NCI-H2227 treated with DMSO at 0.1 percent for 48 hours (cell line): ENCODE measurements at places on chromosomes 2 and 18.

DNA sequence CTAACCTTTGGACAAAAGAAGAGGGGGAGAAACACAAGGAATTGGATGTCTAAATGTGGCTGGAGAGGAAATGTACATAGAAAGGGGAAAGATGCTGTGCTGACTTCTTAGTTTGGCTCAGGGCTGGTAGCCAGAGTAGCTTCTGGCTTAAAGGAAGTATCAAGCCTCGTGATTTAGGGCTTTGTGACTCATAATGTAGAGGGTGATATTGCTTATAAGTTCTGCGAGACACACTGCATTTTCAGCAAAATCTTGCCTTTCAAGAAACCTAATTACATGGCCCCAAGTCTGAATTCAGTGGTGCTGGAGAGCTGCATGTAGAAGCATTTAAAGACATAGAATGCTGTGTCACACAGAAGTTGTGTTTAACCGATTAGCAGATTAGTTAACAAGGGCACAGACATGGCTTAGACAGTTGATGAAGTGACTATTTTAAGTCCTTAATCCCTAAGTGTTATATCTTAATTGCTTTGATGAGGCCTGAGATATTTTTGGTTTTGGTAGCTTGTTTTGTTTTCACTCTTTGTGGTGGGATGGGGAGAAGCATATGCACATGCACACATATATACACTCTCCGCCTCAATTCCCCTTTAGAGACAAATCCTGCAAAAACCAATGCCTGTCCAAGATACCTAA, 66.4 kb downstream of the EPAS1 start:
- no peak for DNase-seq

GRCh38 chr2:1286929-1287328, 126.3 kb upstream of the TPO start:
- DNase-seq = no peak

- no peak for DNase-seq
Observed at GRCh38 chr2:98572676-98573075, 35.6 kb downstream of the COA5 start.

- DNase-seq = no peak
Observed at GRCh38 chr2:129906861-129907235, 72.6 kb upstream of the RAB6C start.

- DNase-seq = no peak
Observed at GRCh38 chr2:104606056-104606455, 247.9 kb upstream of the POU3F3 start.

DNA sequence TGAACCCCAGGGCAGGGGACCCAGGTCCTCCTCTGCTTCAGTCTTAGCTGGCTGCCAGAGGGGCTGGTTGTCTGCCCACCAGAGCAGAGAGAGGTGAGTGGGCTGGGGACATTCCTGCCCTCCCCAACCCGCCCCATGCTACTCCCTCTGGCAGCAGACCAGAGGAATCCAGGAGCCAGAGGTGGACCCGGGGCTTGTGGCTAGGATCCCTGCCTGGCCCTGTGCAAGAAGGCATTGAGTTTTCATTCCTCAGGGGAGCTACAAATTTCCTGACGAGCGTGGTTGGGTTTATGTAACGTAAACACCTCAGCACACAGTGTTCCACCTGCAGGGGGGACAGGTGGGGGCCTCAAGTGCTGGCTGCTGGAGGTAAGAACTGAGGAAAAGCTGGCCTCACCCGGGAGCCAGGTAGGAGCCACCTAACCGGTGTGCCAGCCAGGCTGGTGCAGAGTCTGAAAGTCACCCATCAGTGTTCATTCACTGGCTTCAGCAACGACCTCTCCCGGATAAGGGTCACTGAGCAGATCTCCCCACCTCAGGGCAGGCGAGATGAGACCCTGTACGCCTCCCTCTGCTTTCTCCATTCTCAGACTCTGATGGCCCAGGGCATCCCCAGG, 246.8 kb downstream of the DYSF start:
- no peak for DNase-seq

DNA sequence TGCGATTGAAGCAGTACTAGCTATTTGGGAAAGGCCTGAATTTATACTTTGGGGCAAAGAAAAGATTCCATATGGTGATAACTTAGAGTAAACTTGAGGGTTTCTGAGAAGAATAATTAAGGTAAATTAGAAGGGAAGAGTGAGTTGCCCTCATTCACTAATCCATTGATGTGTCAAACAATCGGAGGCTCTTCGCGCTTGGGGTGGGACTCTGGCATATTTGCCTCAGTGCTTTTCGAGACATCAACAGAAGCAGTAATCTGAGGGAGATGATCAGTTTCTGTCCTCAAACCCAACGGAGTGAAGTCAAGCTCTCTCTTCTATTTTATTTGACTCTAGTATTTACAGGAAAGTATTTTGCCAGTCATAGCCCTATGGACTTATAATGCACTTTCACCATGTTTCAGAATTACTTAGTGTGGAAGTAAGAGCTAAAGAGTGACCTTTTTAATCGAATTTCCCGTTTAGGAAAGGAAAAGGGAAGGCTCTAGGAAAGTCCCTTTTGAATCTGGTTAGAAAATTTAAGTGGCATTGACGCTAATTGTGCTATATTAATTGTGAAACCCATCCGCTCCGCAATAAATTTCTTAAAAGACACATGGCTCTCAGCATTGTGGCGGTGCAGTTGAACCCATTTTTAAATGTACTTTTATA, 1.3 kb downstream of the RAB10 start:
- DNase-seq = no peak

- no peak for DNase-seq
Observed at GRCh38 chr2:238305092-238305862, 15.0 kb upstream of the TRAF3IP1 start.

- no peak for DNase-seq
Observed at GRCh38 chr18:65704046-65704445, 46.8 kb upstream of the CDH7 start.

- no peak for DNase-seq
Observed at GRCh38 chr18:74745633-74746403, 148.1 kb downstream of the ZNF407 start.

DNA sequence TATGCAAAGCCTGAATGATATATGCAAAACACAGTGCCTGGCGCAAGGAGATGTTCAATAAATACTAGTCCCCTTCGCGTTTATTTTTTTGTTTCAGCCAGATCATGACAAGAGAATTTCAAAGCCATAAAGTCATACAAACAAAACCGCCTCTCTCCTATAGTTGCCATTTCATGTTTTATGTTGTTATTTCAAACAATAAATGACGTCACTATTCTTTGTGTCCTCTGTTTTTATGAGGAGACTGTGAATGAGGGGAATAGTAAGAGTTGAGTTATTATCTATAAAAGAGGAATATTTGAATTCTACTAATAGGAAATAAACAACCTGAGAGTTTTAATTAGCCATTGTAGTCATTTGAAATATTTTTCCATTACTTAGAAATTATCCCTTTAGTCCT, 464.5 kb downstream of the THSD7B start:
- DNase-seq = no peak

DNA sequence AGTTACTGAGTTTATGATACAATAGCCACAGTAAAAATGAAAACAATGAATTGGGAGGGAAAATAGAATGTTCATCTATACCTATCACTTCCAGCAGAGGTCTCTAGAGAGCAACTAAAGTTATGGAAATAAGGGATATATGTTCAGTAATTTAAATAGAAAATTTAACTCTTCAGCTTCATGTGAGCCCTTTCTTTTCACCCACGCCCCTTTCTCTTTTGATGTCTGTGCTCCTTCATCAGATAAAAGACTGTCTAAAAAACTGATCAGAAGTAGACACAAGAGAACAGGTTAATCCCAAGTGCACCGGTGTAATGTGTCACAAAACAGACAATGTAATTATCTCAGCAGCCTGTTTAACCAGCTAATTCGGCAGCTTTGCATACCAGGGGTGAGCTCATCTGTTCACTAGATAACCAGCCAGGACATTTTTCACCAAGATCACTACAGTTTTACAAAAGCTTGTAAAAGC, 238.5 kb upstream of the ERBB4 start:
- DNase-seq = peak; percentile 61

DNA sequence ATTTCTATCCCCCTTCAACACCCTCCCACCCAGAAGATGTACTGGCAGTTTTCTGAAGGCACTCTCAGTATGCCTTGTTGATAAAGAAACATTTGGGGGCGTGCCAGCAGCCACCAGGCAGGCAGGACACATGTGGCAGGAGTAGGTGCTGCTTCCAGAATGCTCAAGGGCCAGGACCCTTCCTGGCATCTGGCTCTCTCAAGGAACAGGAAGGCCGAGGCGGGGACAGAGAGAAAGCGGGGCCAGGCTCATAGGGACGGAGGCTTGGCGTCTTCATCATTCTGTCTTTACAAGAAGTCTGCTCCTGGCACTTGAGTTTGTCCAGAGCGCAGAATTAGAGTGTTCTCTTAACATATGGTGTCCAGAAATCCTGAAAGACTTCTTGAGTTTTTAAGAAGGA, 121.6 kb downstream of the FAM210A start:
- no peak for DNase-seq

- DNase-seq = no peak
Observed at GRCh38 chr18:9766076-9766481, 58.0 kb downstream of the RAB31 start.

DNA sequence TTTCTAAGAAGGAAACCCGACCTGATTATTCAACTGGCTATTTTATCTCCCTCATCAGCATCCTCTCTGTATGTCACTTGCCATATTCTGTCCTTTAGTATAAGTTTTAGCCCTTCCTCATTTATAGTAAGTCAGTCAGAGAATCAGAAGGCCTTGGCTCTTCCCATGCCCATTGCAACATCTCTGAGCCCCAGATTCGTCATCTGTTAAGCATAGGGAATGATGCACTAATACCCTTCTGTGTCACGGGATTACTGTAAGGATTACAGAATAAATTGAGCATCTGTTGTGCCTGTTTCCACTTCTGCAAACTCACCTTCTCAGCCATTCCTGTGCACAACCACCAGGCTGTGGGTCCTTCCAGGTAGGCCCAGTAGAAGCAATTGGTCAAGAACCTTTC, 258.1 kb upstream of the RAB12 start:
- no peak for DNase-seq

- DNase-seq = no peak
Observed at GRCh38 chr2:28142386-28142785, 250.3 kb upstream of the FOSL2 start.

- no peak for DNase-seq
Observed at GRCh38 chr2:166984188-166984587, 95.9 kb downstream of the XIRP2 start.

GRCh38 chr2:38128653-38129052, 52.7 kb upstream of the CYP1B1 start:
- no peak for DNase-seq

- DNase-seq = peak; percentile 31
Observed at GRCh38 chr18:25033747-25034471, 318.1 kb downstream of the ZNF521 start.

DNA sequence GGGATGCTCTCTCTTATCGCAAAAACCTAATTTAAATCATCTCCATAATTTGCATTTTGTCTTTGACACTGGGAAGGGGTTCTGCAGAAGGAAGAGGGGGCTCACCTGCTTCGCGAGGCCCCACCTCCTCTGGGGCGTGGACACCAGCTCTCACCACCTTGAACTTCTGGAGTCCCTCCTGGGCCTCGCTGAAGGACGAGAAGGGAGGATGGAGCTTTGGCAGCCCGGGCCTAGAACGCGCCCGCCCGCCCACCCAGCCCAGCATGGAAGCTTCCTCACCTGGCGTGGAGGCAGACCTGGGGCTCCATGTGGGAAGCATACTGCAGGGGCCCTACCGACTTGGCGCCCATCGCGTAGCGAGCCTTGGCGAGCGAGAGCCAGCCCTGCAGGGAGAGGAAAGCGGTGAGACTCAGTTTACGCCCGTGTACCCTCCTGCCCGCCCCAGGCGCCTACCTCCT, 1.1 kb upstream of the IMP4 start:
- no peak for DNase-seq

- DNase-seq = peak; percentile 71
Observed at GRCh38 chr2:29024882-29025430, 43.9 kb downstream of the TOGARAM2 start.

DNA sequence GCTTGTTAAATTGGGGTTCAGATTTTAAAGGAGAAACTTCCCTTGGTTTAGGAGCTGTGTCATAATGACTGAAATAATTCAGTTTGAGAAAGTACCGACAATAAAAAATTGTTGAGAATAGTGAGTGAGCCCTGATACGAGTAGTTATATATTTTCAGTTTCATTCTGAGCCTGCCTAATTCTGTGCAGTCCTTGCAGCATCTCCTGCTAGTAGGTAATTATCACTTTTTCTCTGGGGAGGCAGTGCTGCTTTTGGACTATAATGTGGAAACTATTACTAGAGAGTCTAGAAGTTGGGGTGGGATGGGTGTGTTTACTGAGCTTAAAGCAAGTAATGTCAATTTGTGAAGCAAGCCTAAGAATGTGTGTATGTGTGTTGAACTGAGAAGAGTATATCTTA, 21.7 kb downstream of the ZNF638 start:
- no peak for DNase-seq

- no peak for DNase-seq
Observed at GRCh38 chr18:54774981-54775665, 53.2 kb upstream of the RAB27B start.

DNA sequence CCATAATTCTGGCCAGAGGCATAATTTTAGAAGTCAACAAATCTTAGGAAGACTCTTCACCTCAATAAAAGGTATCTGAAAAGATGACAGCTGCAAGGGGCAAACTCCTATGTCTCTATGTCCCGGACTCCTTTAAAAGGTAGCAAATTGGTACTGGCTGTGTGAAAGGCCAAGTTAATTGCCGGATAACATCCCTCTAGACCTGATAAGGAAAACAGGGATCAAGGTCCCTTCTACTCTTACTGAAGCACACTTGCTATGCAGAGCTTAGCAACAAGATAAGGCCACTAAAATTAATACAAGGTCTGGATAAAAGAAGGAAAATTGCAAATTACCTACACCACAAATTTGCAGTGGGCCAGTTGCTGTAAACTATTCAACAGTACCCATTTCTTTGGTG, 141.0 kb upstream of the EPC2 start:
- no peak for DNase-seq

- no peak for DNase-seq
Observed at GRCh38 chr2:184256611-184257010, 341.7 kb upstream of the ZNF804A start.

DNA sequence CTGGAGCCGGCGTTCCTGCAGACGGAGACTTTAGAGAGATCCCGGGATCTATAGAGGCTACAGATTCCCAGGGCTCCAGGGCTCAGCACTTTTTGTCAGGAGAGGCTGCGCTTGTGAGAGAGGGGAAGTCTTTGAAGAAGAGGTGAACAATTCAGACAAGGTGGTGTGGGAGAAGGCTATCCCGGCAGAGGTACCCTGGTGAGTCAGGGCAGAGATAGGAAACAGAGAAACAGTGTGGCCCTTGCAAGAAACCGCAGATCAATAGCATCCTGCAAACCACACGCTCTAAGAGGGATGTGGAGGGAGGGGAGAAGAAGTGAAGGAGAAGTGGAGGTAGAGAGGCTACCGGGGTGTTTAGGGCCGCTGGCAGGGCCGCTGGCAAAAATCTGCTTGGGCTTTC, 160.5 kb upstream of the APCDD1 start:
- DNase-seq = no peak

GRCh38 chr2:198662905-198663304, 794.8 kb downstream of the SATB2 start:
- DNase-seq = no peak
